Left lung (tissue), 14 donors: ENCODE measurements at places on chromosomes 11 and 22. TPM values are rescaled to one million over a fixed set of nuclear protein-coding genes. Genes with fewer than 3 reads are reported as not detected.

LRP4 gene
- polyA plus RNA-seq, result 25.2 TPM

TSPAN18 gene
- polyA plus RNA-seq, result 85.8 TPM

CCDC116 gene
- polyA plus RNA-seq, result 0.61 TPM

VWCE gene
- polyA plus RNA-seq, result 1.4 TPM

CSRP3 gene
- polyA plus RNA-seq, result 0.80 TPM

- no peak for DNase-seq
Observed at GRCh38 chr11:124446916-124447315, 1.4 kb upstream of the OR8B8 start.

DNA sequence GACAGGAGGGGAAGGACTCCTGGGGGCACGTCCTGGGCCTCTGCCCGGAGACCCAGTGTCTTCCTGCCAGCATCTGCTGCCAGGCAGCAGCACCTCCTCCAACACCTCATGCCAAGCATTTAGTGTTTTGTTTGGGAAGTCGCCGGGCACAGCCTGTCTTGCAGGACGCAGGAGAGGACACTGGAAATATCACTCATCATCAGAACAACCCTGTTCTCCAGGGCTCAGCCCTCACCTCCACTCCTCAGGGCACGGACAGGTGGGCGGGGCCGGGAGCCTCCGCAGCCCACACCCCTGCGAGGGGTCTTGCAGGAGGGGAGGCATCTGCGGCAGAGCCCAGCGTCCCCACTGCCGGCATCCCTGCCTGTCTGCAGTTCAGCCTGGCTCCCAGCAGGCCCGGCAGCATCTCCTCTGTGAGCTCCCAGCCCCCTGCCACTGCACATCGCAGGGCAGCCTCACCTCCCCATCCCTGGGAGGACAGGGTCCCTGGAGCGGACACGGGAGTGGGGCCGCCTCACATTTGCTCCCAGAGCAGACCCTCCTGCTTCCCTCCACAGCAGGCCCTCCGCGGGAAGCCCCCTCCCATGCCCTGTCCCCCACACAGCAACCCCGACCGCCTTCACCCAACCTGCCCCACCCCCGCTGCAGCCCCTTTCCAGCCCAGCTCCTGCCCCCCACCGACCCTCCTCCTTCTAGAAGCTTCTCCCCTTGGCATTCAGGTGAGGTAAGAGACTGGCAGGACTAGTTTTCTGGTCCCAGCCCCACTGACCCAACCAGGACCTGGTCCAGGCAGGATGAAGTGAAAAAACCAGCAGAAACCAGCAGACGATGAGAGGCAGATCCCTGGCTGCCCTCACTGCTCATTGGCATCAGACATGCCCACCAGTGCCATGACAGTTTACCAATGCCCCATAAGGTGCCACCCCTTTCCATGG lies 72.7 kb downstream of the BRD1 start:
- no peak for DNase-seq

DNA sequence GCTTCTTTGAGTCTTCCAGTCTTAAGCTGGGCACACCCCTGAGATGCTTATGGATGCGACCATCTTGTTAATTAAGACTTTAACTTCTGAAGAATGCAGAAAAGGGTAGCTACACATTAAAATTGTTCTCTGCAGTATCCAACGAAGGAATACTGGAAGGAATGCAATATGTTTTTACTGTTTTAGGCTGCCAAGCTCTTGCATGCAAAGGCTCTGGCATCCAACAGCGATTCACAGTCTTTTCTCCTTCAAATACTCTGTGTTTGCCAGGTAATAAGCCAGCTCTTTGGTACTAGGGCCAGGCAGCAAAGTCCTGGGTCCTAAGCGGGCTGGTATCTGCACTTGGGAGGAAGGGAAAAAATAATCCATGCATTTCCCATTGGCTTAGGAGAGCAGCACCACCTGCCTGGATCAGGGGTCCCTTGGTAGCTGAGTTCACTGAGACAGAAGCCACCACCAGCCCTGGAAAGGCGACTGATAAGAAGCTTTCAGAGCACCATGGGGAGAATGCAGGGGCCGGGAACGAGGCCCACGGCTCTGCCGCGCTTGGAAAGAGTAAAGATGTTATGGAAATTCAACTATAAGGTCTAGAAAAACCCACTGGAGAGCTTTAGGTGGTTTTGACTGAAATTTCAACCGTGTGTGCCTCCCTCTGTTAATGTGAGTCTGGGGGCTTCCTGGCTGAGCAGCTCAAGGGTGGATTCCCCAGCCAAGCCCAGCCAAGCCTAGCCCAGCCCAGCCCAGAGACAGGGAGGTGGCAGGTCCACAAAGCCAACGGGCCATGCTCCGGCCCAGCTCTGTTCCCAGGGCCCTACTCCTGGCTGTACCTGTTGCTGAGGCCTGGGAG lies 67.0 kb upstream of the CCND1 start:
- DNase-seq, result no peak

DNA sequence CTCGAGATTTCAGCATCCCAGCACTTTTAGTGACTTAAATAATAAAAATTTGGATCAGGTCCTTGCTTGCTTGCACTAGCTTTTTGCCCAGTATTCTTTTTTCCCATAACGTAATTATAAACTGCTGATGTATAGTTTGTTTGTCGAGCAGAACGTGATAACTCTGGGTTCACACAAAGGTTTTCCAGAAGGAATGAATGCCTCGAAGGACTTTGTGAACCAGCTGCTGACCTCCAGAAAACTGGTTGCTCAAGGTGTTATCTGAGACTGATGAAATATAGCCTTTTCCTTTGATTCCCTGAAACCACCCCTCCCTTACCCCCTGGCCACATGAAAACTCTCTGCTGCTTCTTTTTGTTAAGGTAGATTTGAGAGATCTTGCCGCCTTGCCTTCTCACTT lies 229.1 kb upstream of the CARD18 start:
- DNase-seq, result peak; percentile 14

DNA sequence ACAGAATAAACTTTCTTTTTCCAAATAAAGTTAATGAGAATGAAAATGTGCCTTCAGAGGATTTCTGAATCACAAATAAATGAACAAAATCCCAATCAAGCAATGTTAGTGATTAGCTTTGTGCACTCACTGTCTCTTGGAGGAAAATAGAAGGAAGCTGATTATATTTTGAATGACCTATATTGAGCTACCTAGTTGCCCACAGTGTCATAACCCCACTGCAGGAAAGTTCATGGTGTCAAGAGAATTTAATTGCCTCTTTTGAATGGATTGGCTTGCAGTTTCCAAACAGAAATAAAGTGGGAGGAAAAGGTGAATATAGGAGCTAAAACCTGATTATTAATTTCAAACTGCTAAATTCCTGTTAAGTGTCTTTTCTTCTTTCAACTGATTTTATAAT lies 515.9 kb downstream of the JRKL start:
- DNase-seq, result no peak

- DNase-seq, result no peak
Observed at GRCh38 chr11:28981381-28981780, 873.2 kb downstream of the METTL15 start.

DNA sequence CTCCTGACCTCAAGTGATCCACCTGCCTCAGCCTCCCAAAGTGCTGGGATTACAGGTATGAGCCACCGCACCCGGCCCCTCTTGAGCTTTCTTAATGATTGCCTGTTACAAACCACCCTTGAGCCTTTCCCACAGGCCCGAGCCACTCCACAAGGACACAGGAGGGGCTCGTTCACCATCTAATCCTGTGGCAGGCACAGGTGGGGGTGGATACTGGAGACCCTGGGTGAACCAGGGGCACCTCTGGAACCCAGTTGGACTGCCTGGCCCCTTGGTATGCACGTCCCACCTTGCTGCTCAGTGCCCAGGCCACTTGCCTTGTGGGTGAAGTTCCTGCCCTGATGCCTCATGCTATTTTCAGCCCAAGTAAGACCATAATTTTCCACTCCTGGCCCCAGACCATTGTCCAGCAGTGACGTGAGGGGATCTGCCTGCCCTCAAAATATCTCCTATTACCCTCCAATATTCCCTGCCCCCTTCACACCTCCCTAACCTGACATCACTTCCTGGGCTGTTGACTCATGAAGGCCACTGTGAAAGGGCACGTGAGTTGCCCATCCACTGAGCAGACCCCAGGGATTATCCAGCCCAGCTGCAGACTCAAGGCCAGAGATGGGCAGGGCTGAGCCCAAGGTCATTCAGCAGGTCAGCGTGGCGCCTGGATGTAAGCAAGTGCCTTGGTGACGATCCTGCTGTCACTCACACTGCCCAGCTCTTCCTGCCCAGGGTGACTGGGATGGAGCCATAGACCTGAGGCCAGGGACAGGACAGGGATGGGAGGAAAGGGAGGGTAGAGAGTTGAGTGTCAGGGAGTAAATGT lies 19.6 kb downstream of the P2RY2 start:
- DNase-seq, result no peak

DNA sequence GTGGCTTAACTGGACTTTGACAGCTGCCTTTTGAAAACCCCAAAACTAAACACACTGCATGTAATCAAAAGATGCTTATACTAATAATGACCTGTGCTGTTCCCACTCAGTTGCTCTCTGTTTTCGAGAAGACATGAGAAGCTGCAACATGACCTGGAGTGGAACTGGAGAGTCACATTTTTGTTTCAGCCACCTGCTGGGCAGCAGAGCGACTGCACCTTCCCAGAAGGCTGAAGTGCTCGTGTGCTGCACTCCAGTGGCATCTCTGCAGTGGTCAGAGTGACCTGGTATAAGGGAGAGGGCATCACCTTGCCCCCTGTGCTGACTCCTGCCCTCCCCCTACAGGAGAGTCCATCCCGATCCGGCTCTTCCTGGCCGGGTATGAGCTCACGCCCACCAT lies 8.6 kb downstream of the THYN1 start:
- no peak for DNase-seq

GRCh38 chr11:3796801-3797328 lies 489 bp downstream of the NUP98 start:
- no peak for DNase-seq

DNA sequence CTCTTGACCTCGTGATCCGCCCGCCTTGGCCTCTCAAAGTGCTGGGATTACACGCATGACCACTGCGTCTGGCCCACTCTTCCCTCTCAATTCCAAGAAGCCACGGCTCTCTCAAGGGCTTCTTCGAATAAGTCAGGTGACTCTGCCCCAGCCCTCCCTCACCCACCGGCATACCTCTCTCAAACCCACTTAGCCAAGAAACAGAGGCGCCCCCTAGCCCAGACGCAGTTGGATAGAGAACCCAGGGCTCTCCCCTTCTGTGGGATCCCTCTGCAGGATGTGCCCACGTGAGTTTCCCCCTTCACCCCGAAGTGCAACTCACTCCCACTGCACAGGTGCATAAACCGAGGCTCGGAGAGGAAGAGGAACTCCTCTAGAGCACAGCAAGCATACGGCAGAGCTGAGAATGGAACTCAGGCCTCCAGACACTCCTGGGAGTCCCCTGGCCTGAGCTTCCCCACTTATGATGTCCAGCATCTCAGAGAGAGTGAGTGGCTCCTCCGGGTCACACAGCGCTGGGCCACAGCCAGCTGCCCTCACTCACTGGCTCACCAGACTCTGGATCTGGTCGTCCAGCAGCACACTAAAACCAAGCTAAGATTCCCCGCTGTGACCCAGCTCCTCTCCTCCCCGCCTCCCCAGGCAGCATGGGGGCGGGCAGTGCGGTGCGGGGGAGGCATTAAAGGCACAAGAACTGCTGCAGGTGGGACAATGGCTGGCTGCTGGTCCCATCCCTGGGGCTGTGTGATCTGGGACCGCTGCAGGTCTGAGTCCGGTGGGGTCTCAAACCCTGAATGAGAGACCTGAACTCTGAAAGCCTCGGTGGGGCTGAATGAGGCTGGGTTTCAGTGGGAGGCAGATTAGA lies 16.8 kb upstream of the RGL4 start:
- peak; percentile 34 for DNase-seq
